ENCODE measurements at places on chromosomes 16 and 17. TPM values are rescaled to one million over a fixed set of nuclear protein-coding genes. Genes with fewer than 3 reads are reported as not detected.

- no peak for DNase-seq
- no peaks in the 10 kb centered on the region for H3K27me3 ChIP-seq
- no peak overlapping the region for H3K4me3 ChIP-seq
- no peaks in the 10 kb centered on the region for H3K4me1 ChIP-seq
- H3K36me3 ChIP-seq, result no peaks in the 10 kb centered on the region
Observed at GRCh38 chr16:56298948-56299596, 107.8 kb downstream of the GNAO1 start.

- H3K4me1 ChIP-seq, result no peaks in the 10 kb centered on the region
- no peak overlapping the region for H3K4me3 ChIP-seq
- H3K36me3 ChIP-seq, result peaks cover 88% of the 10 kb centered on the region
- no peaks in the 10 kb centered on the region for H3K27me3 ChIP-seq
Observed at GRCh38 chr17:28684963-28685362, 23.0 kb downstream of the SUPT6H start.

Gene CCL22
- not detected for total RNA-seq

DNA sequence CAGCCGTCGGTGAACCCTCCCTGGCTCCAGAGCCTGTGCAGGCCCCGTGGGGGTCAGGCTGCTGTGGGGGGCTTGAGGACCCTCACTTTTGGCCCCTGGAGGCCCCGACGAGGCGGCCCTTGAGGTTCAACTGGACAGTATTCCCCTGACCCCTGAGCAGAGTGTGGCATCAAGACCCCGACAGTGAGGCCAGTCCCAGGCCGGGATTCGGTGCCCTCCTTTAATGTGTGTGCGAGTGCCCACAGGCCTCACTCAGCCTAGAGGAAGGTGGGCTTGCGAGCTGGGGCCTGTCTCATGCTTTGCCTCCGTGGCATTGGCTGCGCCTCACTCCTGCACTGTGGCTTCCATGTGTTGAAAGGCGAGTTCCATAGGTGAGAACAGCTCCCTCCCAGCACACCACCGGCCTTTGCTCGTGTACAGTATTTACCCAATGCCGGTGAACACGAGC lies 94.5 kb downstream of the METRNL start:
- no peaks in the 10 kb centered on the region for H3K27me3 ChIP-seq
- no peaks in the 10 kb centered on the region for H3K36me3 ChIP-seq
- DNase-seq, result no peak
- H3K27ac ChIP-seq, result no peak overlapping the region
- H3K4me1 ChIP-seq, result no peaks in the 10 kb centered on the region

GRCh38 chr17:65208717-65209116 lies 71.5 kb downstream of the RGS9 start:
- H3K4me1 ChIP-seq, result no peaks in the 10 kb centered on the region
- peaks cover 8% of the 10 kb centered on the region for H3K36me3 ChIP-seq
- H3K27me3 ChIP-seq, result no peaks in the 10 kb centered on the region
- no peak overlapping the region for H3K27ac ChIP-seq

Gene PTGES3L
- total RNA-seq, result not detected

GRCh38 chr17:75412455-75413317 lies 7.2 kb upstream of the GRB2 start:
- no peaks in the 10 kb centered on the region for H3K27me3 ChIP-seq
- peaks cover 9% of the 10 kb centered on the region for H3K4me1 ChIP-seq
- H3K27ac ChIP-seq, result no peak overlapping the region
- DNase-seq, result peak; percentile 72

Gene KRT25
- not detected for total RNA-seq

- H3K27me3 ChIP-seq, result no peaks in the 10 kb centered on the region
- no peak overlapping the region for H3K27ac ChIP-seq
- no peak overlapping the region for H3K4me3 ChIP-seq
- no peaks in the 10 kb centered on the region for H3K36me3 ChIP-seq
- DNase-seq, result no peak
Observed at GRCh38 chr16:65308506-65308905, 186.6 kb upstream of the CDH11 start.

Gene CACNG4
- not detected for total RNA-seq

Gene AP1G1
- total RNA-seq, result 188 TPM

DNA sequence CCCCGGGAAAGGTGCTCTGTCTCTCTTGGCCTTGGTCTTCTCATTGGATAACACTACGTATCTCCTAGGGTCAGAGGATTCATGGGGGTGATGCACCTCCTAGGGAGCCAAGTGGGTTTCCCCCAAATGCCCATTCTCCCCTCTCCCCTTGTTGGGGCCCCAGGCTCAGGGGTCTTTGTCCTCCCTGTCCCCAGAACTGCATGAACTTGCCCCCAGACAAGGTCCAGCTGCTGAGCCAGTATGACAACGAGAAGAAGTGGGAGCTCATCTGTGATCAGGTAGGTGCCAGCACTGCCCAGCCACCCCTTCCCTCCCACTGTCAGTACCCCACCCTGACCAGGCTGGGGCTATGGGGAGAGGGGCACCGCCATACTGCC lies 8.7 kb downstream of the FMNL1 start:
- peak overlapping the region; percentile 94 for H3K27ac ChIP-seq
- peaks cover 91% of the 10 kb centered on the region for H3K4me1 ChIP-seq
- H3K27me3 ChIP-seq, result no peaks in the 10 kb centered on the region
- H3K36me3 ChIP-seq, result peaks cover 34% of the 10 kb centered on the region

Gene MYH8
- not detected for total RNA-seq
